ENCODE measurements at places on chromosomes 6 and 20.

- DNase-seq = no peak
Measured at GRCh38 chr20:772806-773205, 4.5 kb upstream of the SLC52A3 start.

GRCh38 chr6:89217299-89217910 lies at the start of gene GABRR1:
Gene GABRR1 (minus strand): TSS chr6:89217358. CDS start chr6:89217322, 36 bp downstream.
- DNase-seq = no peak

DNA sequence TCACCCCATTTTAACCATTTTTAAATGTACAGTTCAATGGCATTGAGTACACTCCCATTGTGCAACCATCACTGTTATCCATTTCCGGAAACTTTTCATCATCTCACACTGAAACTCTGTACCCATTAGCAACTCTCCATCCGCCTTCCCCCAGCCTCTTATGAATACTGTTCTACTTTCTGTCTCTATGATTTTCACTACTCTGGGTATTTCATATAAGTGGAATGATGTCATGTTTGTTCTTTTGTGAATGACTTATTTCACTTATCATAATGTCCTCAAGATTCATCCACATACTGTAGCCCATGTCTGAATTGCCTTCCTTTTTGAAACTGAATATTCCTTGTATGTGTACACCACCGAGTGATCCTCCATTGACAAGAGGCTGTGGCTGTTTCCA lies 92.9 kb upstream of the TOX2 start:
- DNase-seq = no peak

DNA sequence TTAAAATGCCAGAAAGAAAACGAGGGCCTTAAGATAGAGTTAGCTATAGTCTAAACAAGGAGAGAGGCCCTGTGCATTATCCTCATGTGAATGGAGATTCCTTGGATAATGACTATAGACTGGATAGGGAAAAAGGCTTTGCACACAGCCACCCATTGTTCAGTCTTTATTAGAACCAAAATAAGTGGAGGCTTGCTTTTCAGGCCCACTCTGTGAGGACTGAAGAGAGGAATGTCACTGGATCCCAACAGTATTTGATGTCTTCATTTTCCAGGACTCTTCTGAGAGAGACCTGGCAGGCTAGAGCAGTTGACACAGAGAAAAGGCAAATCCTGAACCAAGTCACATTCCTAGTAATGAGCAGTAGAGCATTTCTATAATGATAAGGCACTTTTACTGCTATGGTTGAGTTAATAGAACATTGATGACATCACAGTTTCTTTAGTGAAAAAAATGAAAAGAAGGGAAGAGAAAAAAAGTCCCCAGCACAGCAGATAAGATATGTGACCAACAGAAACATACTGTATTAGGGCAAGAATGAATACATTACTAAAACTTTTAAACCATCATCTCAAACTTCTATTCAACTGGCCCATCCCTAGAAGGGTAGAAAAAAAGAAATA lies 315.1 kb downstream of the EPHA7 start:
- no peak for DNase-seq

GRCh38 chr6:32117461-32117860 lies 8.3 kb upstream of the TNXB start:
- DNase-seq = no peak

DNA sequence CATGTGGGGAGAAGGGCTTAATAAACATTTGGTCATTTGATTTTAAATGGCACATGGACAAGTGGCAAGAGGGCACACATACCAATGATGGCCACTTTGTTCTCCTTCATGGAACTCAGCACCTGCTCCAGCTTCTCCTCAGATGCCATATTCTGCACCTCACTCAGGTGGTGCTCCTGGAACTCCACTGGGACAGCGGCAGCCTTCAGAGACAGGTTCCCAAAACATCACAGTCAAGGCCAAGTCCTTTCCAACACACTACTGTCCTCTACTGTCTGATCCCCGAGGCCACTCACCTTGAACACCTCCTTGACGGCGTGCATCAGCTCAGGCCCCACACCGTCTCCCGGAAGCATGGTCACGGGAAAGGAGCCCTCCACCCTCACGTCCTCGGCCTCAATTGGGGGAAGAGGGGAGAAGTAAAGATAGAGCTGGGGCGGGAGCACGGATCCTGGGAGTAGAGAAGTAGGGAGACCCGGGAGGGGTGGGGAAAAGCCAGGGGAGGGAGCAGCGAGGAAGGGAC lies 591 bp downstream of the IDH3B start:
- no peak for DNase-seq

- DNase-seq = no peak
Measured at GRCh38 chr6:37310966-37311365, 42.8 kb upstream of the RNF8 start.

GRCh38 chr6:150128425-150128824 lies 14.4 kb upstream of the PPP1R14C start:
- DNase-seq = no peak

DNA sequence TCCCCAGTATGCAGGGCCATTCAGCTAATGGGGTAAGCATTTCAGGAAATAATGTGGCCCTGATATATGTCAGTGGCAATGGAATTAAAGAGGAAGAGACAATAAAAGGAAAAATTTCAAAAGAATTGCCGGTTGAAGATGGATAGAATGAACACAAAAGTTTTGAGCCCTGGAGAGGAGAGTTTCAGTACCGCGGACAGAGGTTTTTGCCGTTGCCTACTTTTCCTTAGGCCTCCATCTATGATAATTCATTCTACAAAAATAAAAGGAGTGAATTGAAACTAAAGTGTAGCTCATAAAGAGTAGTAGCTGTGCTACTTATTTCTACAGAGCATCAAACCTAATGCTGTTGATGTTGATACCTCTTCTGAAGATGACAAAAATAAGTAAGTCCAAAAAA lies 140.7 kb downstream of the RNASET2 start:
- DNase-seq = no peak

- no peak for DNase-seq
Measured at GRCh38 chr20:58932170-58932569, 48.9 kb upstream of the NELFCD start.

GRCh38 chr6:168158213-168158979 lies 79.4 kb upstream of the FRMD1 start:
- DNase-seq = no peak
